ENCODE measurements at places on chromosomes 3 and 15.
A peak's percentile ranks its signal among the peaks of the same experiment; 100 is the strongest.

DNA sequence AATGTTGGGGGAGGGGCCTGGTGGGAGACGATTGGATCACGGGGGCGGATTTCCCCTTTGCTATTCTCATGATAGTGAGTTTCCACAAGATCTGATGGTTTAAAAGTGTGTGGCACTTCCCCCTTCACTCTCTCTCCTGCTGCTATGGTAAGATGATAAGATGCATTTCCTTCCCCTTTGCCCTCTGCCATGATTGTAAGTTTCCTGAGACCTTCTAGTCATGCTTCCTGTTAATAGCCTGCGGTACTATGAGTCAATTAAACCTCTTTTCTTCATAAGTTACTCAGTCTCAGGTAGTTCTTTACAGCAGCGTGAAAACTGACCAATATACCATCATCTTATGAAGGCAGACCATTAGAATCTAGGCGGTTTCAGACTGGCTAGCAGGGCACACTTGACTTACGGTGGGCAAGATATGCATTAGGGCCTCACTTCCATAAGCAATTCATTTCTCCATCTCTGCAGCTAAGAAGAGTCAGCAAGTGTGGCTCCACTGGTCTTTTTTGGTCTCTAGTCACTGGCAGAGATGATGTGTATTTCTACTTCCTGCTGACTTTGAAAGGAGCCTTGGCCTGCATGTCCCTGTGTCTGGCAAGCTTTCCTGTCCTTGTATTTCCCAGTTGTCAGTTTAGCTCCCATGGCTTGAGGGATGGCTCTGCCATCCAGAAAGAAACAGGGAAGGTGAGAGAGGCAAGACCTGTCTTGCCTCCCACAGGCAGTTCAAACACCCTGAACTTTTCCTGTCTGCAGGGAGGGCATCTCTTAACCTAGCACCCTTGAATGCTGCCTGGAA lies 109.0 kb upstream of the ADAMTS9 start:
- peak; percentile 88 for DNase-seq

DNA sequence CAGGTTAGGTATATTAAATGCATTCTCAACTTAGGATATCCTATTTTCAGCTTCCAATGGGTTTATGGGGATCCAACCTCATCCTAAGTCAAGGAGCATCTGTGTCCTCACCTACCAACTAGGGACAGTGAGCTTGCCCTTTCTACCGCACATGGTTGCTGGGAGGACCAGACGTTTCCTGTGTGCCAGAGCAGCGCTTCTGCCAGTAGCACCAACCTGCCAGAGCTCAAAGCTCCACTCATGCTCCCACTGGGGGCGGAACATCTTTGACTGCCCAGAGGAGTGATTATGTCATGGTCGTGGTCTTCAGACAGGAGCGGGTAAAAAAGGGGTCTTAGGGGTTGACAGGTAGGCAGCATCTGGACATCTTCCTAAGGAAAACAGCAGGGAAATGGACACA lies 24.7 kb downstream of the XPC start:
- no peak for DNase-seq

DNA sequence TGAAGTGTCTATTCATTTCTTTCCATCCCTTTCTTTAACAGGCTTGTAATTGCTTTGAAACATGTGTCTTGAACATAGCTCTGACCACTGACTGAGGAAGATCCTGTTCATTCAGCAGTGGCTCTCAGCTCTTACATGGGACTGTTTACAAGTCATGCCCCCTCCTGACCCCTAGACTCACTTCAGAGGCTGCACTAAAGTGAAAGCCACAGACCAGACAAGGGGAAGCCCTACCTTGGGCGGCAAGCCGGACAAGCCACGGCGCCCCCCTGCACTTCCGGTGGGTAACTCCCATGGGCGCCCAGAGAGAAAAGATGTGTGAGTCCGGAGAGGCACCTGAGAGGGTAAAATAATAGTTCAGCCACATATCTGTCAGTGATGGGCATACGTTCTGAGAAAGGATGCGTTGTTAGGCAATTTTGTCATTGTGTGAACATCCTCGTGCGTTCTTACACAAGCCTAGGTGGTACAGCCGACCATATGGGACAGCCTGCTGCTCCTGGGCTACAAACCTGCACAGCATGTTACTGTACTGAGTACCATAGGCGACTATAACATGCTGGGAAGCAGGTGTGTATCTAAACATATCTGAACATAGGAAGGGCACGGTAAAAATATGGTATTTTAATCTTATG lies 116.2 kb downstream of the CHSY1 start:
- no peak for DNase-seq

- no peak for DNase-seq
These were observed 40.4 kb downstream of the IQCB1 start for GRCh38 chr3:121794264-121794983.

- no peak for DNase-seq
These were observed 65.0 kb downstream of the PDZRN3 start for GRCh38 chr3:73559749-73560148.

DNA sequence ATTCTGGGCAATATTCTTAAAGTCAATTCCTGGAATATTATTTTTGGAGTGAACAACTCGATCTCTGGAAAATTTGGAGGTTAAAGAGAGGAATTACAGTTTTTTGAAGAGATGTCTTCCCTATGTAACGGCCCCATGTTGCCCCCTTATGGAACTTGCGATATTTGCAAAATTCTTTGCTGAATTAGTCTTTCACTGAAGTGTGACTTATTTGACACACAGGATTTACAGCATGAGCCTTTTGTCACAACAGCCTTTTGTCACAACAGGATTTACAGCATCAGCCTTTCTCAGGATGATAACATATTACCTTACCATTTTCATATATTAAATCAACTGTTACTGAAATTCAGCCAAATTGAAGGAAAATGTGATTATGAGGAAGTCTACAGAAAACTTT lies 37.8 kb upstream of the SPTSSB start:
- peak; percentile 63 for DNase-seq

GRCh38 chr15:39934397-39935071 lies 619 bp downstream of the EIF2AK4 start:
- DNase-seq: peak; percentile 44
